ENCODE measurements at places on chromosomes 3 and 15. TPM values are rescaled to one million over a fixed set of nuclear protein-coding genes. Genes with fewer than 3 reads are reported as not detected.

DNA sequence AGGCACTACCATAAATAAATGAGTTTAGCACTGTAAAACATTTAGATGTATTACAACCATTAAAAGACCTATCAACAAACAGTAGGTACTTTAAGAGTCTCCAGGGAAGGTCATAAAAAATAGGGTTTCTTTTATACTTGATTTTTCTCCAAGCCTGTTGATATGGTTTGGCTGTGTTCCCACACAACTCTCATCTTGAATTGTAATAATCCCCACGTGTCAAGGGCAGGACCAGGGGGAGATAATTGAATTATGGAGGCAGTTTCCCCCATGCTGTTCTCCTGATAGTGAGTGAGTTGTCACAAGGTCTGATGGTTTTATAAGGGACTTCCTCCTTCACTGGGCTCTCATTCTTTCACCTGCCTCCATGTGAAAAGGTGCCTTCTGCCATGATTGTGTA, 468.9 kb upstream of the UBE2E2 start:
- no peaks in the 10 kb centered on the region for H3K27me3 ChIP-seq
- no peaks in the 10 kb centered on the region for H3K4me1 ChIP-seq
- no peak for DNase-seq
- H3K27ac ChIP-seq: no peak overlapping the region
- H3K36me3 ChIP-seq: no peaks in the 10 kb centered on the region
- H3K4me3 ChIP-seq: no peak overlapping the region

DNA sequence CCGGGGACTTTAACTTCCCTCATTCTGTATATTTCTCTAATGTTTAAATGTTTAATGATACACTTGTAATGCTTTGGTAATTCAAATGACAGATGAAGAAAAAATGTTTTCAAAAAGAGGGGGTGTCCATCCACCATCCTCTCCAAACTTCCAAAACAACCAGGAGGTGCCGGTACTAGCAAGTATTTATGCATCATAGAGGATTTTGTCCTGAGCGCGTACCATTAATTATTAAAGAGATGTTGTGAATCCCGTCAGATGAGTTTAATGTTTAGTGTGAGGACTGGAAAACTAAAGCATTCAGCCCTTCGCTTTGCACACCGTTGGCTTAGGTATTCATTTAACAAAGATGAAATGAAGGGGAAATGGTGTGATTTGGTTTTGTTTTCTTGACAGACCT, 1.3 kb downstream of the SLC28A1 start:
- no peak overlapping the region for H3K27ac ChIP-seq
- H3K27me3 ChIP-seq: no peaks in the 10 kb centered on the region
- DNase-seq: no peak
- no peaks in the 10 kb centered on the region for H3K36me3 ChIP-seq
- H3K4me1 ChIP-seq: no peaks in the 10 kb centered on the region
- H3K4me3 ChIP-seq: no peak overlapping the region

DNA sequence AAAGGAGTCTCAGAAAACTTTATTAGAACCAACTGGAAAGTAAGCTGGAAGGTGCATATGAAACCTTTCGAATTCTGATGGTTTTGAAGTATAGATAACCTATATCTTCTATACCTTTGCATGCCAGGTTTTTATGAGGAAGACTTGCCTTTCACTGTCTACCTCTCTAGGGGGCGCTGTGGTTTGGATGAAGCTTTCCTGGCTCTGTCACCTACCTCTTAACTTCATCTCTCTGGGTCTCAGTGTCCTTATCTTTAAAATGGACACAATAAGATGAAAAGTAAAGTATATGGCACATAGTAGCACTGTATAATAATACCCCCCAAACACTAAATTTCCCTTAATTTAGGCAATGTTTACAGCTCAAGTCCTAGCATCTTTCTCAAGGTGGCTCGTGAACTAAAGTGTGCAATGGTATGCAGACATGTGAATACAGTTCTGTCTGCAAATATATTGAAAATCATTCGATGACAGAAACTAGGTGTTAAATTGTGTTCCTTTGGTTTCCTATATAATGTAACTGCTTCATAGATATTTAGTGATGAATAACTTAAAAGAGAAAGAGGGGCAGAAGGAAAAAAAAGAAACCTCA, 314.3 kb downstream of the CHST2 start:
- H3K4me3 ChIP-seq: no peak overlapping the region
- peaks cover 10% of the 10 kb centered on the region for H3K4me1 ChIP-seq
- H3K27ac ChIP-seq: no peak overlapping the region
- H3K27me3 ChIP-seq: no peaks in the 10 kb centered on the region

DNA sequence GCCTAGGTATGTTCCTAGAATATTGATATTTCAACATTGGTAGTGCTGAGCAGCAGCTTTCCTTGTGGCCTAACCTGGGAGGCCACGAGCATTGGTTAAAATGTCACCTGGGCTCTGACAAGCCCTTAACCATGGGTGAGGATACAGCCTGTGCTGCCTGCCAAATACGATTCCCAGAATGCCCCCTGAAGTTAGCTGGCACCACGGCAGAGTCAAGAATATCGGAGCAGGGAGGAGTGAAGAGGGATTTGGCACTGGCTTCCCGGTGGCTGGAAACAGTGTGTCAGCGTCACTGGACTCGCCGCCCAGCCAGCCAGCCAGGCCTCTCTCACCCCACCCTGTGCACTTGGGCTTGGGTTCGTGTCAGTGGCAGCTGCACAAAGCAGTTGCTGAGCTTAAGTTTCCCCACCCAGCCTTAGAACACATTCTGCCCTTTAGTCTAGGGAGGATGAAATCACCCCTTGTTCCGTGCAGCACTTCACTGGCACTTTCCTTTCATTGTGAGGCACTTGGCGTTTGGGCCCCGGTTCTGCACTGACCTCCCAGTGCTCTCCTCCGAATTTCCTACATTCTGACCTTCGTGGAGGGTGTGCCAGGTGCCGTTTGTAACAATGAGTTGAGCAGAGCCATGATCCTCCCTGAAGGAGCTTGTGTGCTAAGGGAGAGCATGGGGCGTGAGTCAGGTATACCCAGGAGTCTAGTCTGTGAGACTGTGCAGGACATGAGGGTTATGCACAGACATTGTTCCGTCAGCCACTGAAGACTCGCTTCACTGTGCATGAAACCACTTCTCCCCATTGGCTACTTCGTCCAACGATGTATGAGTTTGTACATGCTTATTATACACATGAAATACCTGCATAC, 152.8 kb upstream of the BHLHE40 start:
- no peak overlapping the region for H3K4me3 ChIP-seq
- H3K27ac ChIP-seq: peak overlapping the region; percentile 74
- H3K4me1 ChIP-seq: peaks cover 69% of the 10 kb centered on the region
- no peak for DNase-seq

DNA sequence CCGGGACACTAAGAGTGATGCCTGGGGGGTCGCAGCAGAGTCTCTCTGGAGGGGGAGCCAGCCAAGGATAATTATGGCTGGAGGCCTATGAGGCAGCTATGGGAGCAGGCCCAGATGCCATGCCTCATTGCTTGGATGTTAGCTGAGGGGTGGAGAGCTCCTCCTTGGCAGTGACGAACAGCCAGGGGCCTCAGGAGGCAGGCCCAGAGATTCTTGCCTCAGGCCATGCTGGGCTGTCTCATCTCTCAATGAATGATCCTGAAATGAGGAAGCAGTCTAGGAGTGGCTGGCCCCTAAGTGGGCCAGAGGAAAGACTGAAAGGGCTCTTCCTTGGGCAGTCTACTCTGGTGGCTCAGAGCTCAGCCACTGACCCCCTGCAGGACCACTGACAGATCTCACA, 21.3 kb downstream of the KIF9 start:
- H3K4me1 ChIP-seq: peaks cover 2% of the 10 kb centered on the region
- H3K27ac ChIP-seq: no peak overlapping the region
- no peaks in the 10 kb centered on the region for H3K36me3 ChIP-seq

- H3K4me1 ChIP-seq: peaks cover 5% of the 10 kb centered on the region
- no peak overlapping the region for H3K27ac ChIP-seq
- no peak overlapping the region for H3K4me3 ChIP-seq
- no peaks in the 10 kb centered on the region for H3K36me3 ChIP-seq
- no peak for DNase-seq
Observed at GRCh38 chr3:452221-452620, 255.7 kb downstream of the CHL1 start.

DNA sequence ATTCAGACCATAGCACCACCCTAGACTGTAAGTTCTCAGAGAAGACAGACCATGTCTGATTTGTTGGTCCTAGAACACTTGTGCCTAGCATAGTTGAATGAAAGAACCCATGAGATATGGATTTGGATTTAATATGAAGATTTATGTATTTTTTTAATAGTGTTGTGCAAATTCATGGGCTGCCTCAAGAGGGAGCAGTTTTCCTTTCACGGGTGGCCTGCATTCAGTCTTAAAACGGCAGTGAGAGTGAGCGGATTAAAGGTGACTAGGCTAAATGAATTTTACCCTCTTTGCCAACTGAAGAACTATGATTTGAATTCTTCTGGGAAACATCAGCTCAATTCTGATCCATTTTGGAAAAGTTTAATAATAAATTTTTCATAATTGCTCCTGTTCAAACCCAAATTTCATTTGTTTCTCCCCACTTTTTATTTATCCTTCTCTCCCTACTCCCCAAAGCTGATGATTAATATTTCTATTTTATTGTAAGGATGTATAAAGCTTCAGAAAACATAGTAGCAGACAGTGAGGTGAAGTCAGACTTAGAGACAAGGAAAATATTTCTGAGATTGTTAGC, 67.3 kb downstream of the MORC1 start:
- H3K27me3 ChIP-seq: no peaks in the 10 kb centered on the region
- no peaks in the 10 kb centered on the region for H3K4me1 ChIP-seq
- H3K36me3 ChIP-seq: no peaks in the 10 kb centered on the region
- no peak overlapping the region for H3K27ac ChIP-seq
- DNase-seq: no peak

GRCh38 chr3:131705558-131706051, 202.8 kb upstream of the MRPL3 start:
- no peak overlapping the region for H3K4me3 ChIP-seq
- no peaks in the 10 kb centered on the region for H3K4me1 ChIP-seq
- H3K27ac ChIP-seq: no peak overlapping the region
- H3K27me3 ChIP-seq: no peaks in the 10 kb centered on the region
- no peak for DNase-seq

LCTL gene
- not detected for total RNA-seq

IGF2BP2 gene
- total RNA-seq: 7.9 TPM

GRCh38 chr3:24526640-24527212, 32.1 kb upstream of the THRB start:
- no peak overlapping the region for H3K4me3 ChIP-seq
- DNase-seq: no peak
- no peaks in the 10 kb centered on the region for H3K27me3 ChIP-seq
- no peaks in the 10 kb centered on the region for H3K36me3 ChIP-seq

SOX2 gene
- total RNA-seq: 4.9 TPM

DNA sequence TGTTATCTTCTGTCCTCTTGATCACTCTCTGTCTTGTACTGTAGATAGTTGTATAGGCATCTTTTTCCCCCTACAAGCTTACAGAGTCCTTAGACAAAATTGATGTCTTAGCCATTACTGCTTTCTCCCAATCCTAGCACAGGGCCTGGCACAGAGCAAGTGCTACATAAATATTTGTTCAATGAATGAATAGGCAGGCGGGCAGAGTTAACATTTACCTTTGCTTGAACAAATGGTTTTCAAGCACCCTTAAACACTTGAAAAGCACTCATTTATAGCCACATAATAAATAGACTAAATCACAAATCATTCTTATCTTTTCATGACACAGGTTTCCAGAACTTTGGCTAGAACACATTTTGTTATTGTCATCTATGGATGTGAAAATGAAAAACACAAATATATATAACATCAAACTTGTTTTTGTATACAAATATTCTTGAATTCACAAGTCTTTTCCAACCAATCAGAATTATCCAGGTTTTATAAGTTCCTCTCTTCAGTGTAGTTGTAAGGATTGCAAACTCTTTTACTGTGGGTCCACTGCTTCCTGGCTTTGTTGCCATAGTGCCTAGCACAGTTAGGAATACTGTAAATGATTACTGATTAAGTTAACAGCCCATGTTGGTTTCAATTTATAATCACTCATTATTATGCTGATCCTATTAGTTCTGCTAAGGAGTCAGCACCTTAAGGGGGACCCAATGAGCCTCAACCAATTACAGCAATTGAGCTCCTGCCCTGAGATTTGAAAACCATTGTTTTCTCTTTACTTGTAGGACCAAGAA, 61.9 kb downstream of the ISL2 start:
- H3K27ac ChIP-seq: no peak overlapping the region
- H3K4me1 ChIP-seq: no peaks in the 10 kb centered on the region
- H3K27me3 ChIP-seq: no peaks in the 10 kb centered on the region
- no peak overlapping the region for H3K4me3 ChIP-seq

DNA sequence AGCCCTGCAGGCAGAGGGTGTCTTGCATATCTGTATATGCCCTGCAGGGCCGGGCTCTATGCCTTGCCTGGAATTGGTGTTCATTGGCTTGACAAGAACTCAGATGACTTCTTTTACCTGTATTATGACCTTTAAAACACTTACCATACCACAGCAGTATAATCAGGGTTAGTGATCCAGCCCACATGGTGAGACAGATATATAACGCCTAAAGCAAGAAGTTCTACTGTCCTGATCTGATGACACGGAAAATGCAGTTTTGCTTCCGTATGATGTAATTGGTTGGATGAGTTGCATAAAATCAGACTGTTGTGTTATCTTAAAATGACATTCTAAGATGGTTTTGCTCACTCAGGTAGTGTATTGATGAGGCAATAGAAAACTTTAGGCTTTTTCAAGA, 9.4 kb downstream of the CCDC174 start:
- H3K4me1 ChIP-seq: no peaks in the 10 kb centered on the region
- DNase-seq: no peak
- H3K36me3 ChIP-seq: peaks cover 99% of the 10 kb centered on the region

- H3K36me3 ChIP-seq: no peaks in the 10 kb centered on the region
- H3K27ac ChIP-seq: no peak overlapping the region
- H3K27me3 ChIP-seq: peaks cover 10% of the 10 kb centered on the region
- DNase-seq: no peak
Observed at GRCh38 chr3:193960487-193961274, 175.3 kb upstream of the HES1 start.

DNA sequence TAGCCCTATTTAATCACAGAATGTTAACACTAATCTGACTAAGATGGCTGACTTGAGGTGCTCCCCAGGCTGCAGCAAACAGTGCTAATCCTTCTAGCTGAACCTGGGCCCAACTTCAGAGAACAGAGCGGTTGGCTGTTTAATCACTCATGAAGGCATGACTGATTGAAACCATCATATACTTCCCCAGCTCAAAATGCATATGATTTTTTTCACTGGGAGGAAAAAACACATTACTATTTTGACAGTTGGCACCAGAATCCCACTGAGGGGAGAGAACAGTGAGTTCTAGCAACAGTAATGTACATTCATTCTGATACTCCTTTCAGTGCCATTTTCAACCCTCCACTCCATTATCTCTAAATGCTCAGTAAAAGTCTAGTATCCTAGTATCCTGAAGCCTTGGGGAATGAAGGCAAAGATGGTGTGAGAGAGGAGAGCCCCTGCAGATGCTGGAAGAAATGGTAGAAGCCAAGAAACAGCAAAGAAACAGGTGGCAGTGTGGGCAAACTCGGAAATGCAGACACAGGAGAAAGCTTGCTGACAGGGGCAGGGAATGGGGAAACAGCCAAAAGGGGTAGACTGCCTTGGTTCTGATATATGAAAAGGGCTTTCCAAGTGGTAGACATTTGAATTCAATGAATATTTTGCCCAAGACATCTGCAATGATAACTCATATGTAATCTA, 34.4 kb upstream of the CASR start:
- no peaks in the 10 kb centered on the region for H3K4me1 ChIP-seq
- no peak overlapping the region for H3K27ac ChIP-seq
- no peak overlapping the region for H3K4me3 ChIP-seq
- H3K27me3 ChIP-seq: no peaks in the 10 kb centered on the region
- no peaks in the 10 kb centered on the region for H3K36me3 ChIP-seq

GRCh38 chr3:168909260-168909659, 754.3 kb downstream of the MECOM start:
- no peaks in the 10 kb centered on the region for H3K4me1 ChIP-seq
- H3K4me3 ChIP-seq: no peak overlapping the region
- no peaks in the 10 kb centered on the region for H3K27me3 ChIP-seq
